ENCODE measurements at places on chromosomes 1 and 21.

GRCh38 chr1:228017356-228018124 is 10.7 kb downstream of the WNT3A start:
- DNase-seq, result no peak

- no peak for DNase-seq
Measured at GRCh38 chr1:115545791-115546733, 95.7 kb upstream of the VANGL1 start.

DNA sequence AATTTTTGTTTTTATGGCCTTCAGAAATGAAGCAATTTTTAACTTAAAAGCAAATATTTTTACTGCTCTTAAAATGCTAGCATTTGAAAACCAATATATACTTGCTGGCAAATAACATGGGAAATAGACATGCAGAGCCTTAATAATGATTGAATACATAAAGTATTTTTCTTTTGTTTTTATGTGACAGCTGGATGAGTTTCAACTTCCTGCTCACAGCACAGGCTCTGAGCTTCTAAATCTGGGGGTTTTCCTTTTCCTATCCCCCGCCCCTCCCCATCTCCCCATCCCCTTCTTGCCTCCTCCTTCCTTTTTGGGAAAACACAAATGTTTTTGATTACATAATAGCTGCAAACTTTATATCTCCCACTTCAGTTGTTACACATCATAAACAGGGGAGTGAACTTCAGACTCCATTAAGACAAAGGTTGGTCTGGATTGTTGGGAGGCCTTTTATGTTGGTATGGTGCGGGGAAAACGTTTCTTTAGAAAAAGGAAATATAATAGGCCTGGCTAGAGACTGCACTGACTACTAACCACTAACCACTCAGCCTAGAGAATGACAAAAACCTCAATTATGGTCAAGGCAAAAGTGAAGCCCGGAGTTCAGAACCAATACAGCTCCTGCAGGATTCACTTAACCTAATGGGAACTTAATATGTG is 116.1 kb upstream of the GORAB start:
- DNase-seq, result peak; percentile 5

- DNase-seq, result peak; percentile 40
Measured at GRCh38 chr1:210250665-210250997, 18.0 kb downstream of the SERTAD4 start.

- no peak for DNase-seq
Measured at GRCh38 chr1:58986996-58987767, 203.3 kb upstream of the JUN start.

GRCh38 chr21:16979574-16979973 is 533.3 kb upstream of the CXADR start:
- no peak for DNase-seq
